GM13976 (cell line): ENCODE measurements at places on chromosomes 16 and 17.

GRCh38 chr16:22961206-22961605 lies 147.2 kb downstream of the HS3ST2 start:
- DNase-seq = no peak

- no peak for DNase-seq
These were observed 71.8 kb downstream of the SRCIN1 start for GRCh38 chr17:38533866-38534497.

- DNase-seq = no peak
These were observed 40.3 kb downstream of the C16orf95 start for GRCh38 chr16:87276924-87277323.

- no peak for DNase-seq
These were observed 109.7 kb downstream of the ADCY9 start for GRCh38 chr16:4006397-4006999.

- DNase-seq = no peak
These were observed 2.2 kb upstream of the ZG16 start for GRCh38 chr16:29775742-29776408.

DNA sequence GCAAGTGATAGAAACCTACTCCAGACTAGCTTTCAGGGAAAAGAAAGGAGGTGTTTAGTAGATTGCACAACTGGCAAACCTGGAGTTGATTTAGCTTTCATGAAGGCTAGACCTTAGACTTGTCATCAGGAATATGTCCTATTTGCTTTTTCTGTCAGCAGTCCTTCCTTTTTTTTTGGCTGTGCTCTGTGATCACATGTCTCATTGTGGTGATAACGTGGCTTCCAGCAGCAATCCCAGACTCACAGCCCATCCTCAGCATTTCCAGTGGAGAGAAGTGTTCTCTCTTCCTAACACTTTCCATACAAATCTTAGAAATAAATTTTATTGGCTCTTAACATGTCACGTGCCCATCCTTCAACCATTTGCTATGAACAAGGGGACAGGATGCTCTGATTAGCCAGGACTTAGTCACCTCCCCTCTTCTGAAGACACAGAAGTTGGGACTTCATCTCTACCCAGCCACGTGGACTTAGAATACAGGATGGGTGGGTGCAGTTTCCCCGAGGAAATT lies 74.7 kb downstream of the CDH13 start:
- DNase-seq = no peak

DNA sequence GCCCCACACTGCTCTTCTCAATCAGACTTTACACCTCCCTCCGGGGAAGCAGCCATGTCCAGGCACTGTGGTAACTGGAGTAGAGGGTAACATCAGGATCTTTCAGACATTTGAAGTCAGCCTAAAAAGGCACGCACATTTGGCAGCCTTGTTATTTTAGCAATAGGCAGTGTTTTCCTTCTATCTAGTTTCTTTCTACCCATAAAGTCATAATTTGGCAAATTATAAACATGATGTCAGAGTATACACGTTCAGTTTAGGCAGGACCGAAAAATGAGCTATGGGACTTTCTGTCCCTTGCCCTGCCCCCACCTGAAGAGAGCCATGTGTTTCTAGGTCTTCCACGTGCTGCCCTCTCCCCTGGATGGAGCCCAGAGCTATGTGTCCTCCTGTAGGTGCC lies 21.1 kb downstream of the NARF start:
- DNase-seq = no peak

DNA sequence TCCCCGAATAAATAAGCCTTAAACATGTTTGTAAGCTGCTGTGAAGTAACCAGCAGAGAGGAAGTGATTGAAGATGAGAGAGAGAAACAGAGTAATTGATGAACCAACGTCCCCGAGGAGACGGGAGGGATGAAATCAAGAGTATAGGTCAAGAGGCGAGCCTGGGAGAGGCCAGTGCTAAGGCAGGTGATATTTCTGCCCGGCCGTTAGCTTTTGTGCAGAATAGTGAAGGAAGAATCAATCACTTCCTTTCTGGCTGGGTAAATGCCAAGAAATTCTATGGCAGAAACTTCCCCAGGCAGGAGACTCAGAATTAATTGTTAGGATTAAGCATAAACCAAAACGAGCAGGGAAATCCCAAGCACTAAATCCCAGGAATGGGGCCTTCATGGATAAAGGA lies 273.8 kb downstream of the CDH13 start:
- DNase-seq = no peak

DNA sequence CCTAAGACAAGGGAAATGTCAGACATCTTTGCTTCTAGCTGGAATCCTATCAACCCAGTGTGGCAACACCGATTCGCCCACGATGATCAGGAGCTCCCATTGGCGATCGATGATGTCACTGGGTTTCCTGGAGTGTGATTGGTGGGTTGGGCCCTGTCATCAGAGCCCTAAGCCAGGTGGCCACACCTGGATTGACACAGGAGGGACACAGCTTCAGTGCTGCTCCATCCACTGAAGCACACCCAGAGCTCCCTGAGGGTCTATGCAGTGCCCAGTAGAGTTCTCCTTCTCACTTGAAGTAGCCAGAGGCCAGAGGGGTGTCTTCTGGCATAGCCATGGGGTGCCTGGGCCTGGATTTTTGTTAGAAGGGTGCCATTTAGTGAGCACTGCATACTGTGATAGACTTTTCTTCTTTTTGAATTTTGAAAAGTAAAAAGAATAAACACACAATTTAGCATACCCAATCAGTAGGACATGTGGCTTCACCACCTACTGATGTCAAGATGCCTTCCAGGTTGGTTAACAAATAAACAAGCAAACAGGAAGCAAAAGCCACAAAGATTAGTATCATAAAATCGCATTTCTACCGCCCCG lies 77.6 kb downstream of the CMIP start:
- DNase-seq = no peak

DNA sequence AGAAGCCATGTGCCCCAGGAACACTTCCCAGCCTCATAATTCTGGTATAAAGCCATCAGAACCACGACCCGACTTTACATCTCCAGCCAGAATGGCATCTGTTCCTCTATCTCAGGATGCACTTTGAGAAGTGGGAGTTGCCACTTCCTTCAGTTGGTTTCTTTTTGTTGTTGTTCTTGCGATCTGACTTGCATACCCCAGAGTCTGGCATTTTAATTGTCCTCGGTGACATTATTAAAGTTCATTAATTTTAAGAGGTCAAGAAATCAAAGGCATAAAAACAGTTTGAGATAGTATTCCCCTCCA lies 13.5 kb downstream of the MARCHF10 start:
- no peak for DNase-seq

DNA sequence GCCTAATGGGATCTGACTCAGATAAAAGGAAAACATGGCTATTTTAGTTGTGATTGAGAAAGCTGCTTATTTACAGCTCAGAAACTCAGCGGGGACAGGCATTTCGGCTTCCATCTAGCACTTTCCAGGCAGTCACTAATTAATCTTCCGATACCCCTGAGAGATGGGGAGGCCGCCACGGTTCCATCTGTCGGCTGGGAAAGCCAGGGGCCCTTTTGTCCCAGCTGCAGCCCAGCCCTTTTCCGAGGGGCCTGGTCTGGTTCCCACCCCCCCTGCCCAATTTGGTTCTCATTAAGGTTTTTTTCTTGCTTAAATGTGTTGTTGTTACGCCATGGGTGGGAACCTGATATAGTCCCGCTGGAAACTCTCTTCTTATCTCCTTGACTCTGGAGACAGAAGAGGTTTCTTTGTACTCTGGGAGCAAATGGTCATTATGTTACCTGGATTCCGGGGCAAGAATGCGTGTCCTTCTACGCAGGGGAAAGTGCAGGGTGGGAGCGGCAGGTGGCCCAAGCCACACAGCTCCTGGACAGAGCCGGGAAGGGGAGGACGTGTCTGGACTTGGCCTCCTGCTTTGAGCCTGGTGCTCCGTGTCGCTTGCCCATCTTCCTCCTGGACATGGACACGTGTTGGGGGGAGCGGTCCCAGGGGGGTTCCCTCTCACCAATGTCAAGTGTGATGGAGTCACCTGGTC lies 50.9 kb upstream of the GSE1 start:
- no peak for DNase-seq

DNA sequence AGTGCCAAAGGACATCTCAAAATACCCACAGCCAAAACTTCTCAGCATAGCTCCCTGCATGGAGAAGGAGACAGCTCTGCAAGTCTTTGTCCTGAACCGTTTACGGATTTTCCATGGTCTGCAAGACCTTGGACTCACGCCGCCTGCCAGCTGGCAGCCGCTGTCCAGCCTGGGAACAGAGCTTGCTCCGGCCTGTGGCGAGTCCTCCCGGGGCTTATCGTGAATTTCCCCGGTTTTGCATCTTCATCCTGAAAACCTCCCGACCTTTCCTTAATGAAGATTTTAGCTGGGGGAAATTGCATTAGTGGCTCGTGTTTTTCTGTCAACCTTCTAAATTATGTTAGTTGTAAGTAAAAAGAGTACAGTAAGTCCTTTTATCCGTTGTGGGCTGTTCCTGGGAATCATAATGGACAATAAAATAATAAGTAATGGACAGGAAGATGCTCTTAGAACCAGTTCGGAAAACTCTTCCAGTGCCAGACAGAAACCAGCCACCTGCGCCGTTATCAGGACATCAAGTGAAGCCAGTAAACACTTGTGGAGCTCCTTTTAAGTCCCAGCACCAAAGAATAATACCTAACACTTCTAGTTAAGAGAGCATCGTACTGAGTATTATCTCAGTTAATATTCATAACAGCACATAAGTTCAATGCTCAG lies 112.4 kb upstream of the NOL11 start:
- no peak for DNase-seq

- DNase-seq = no peak
These were observed 58.5 kb upstream of the BCAR1 start for GRCh38 chr16:75309899-75310430.

DNA sequence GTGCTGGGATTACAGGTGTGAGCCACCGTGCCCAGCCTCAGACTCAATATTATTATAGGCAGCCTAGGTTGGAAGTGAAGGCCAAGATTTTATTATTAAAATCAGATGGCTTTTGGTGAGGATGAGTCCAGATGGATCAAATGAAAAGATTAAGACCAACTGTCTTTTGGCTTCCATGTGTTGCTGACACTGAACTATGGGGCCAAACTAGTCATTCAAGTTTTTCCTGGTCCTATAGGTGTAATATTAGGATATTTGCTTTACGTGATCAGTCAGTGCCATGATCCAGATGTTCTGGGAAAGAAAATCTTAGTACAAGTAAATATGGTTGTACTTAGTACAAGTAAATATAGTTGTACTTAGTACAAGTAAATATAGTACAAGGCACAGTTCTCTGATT lies 140.6 kb downstream of the MAP2K6 start:
- no peak for DNase-seq

- no peak for DNase-seq
These were observed 36.4 kb downstream of the KNOP1 start for GRCh38 chr16:19681637-19682036.

- DNase-seq = no peak
These were observed 4.5 kb upstream of the CA4 start for GRCh38 chr17:60145006-60145935.

DNA sequence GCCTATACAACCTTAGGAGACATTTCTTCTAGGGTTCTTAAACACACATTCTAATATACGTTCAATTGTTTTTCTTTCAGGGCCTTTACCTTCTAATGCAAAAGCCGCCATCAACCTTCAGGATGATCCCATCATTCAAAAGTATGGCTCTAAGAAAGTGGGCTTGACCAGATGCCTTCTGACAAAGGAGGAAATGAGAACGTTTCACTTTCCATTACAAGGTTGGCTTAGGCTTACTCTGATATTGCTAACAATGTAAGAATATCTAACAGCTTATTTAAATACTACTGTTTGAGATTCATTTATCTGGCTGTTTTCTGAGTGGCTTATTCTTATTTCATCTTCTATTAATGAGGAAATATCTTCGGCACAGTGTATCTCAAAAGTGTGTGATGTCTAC lies 15.4 kb downstream of the REXO5 start:
- peak; percentile 26 for DNase-seq

DNA sequence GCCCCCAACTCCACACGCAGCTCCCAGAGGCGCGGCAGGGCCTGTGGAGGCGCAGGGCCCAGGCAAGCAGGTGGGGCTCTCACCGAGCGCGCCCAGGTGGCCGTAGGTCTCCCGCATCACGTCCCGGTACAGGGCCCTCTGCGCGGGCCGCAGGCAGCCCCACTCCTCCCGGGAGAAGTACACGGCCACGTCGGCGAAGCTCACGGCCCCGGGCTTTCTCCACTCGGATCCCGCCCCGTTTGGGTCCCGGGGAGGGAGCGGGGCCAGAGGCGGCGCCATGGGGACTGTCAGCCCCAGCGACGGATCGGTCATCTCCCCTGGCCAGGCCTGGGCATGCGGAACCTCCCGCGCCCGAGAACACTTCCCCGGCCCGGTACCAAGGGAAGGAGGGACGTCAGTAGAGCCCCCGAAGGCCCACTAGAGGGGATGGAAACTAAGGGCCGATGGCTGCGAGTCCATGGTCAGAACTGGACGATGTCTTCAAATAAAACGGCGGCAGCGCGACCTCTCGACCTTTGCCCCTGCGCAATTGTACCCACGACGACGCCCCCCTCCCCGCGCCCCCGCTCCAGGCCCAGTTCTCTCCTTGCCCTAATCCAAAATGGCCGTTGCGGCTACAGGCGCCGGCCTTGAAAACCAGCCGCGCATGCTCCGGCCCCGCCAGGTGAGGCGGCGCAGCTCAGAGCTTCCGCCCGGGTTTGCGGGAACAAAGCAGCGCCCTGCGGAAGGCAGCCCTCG lies at the start of gene ZNF747:
ZNF747 (minus strand) TSS at position 491 of the 738 bp plus-strand sequence; CDS start at position 312, 179 bp downstream.
- peak; percentile 93 for DNase-seq

DNA sequence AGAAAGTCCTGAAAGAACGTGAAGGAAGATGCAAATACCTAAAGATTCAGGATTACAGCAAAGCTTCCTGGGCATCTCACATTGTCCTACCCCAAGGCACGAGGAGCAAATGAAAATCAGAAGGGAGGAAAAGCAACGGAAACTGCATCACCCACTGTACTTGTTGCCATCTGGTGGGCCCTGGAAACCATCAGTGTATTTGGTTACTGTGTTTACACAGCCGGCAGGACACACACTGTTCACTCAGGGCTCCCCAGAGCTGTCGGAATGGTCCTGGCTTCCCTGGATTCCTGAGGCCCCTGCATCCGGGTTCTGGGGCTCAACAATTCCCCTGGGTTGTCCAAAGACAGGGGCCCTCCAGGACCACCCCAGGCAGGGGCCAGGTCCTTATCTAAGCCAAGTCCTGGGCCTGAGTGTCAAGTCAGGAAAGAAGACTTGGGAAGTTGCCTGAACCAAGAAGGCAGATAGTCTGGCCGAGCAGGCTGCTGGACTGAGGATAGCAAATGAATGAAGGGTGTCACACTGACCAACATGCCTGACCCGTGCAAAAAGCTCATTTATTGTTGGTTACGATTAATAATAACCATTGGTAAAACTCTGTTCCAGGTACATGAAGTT lies 52.8 kb downstream of the SOX9 start:
- no peak for DNase-seq
